ENCODE measurements at places on chromosomes 7 and 10.

DNA sequence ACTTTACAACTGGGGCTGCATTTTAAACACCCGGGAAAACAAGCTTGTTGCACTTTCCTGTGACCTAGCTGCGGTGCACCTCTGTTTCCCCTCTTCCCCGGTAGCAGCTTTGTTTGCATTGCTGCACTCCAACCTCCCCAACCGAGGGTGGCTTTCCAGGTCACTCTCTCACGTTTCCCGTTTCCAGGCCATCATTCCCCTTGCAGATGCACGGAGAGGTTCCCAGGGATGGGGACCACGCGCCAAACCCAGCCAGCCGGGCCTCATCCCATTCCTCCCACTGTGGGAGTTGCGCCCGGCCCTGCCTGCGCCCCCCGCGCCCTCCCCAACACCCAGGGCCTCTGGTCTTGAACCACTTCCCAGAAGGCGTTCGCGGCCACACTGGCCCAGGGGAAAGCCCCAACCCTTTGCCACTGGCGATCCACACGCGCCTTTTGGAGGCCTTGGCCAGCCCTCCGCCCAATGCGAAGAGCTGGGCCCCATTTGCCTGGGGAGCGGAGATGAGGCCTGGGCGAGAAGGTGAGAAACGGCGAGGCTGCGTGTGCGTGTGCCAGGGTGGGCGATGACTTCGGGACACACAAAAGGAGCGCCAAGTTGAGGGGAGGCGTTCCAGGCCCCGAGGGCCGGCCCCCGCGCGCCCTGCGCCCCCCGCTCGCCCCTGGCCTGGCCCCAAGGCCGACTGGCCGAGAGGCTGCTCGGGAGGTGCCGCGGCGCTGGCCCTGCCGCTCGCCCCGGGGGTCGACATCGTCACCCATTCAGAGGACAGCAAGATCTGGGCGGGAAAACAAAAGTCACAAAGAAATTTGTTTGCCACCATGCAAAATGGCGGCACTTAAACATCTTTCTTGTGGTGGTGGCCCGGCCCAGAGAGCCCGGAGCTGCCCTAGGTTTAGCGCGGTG is 15.9 kb downstream of the SKIDA1 start:
- no peak for DNase-seq

DNA sequence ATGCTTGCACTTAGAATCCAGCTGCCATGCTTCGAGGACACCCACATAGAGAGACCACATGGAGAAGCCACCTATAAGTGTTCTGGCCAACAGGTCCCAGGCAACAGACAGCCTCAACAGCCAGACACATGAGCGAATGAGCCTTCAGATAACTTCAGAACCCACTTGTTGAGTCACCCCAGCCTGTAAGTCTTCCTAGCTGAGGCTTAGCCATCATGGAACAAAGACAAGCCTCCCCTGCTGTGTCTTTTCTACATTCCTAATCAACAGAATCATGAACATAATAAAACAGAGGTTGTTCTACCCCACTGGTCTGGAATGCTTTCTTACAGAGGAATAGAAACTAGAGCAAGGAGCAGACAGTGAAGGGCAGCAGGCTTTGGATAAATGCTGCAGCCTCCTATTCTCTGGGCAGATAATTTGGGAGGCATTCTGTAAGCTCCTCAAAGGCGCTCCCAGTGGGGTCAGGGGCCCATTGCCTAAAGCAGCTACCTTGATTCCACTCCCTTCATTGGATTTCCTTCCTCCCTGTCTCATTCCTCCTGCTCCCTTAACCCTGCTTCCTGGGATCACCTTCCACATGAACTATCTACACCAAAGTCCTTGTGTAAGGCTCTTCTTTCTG is 4.6 kb downstream of the TLL2 start:
- peak; percentile 60 for DNase-seq

DNA sequence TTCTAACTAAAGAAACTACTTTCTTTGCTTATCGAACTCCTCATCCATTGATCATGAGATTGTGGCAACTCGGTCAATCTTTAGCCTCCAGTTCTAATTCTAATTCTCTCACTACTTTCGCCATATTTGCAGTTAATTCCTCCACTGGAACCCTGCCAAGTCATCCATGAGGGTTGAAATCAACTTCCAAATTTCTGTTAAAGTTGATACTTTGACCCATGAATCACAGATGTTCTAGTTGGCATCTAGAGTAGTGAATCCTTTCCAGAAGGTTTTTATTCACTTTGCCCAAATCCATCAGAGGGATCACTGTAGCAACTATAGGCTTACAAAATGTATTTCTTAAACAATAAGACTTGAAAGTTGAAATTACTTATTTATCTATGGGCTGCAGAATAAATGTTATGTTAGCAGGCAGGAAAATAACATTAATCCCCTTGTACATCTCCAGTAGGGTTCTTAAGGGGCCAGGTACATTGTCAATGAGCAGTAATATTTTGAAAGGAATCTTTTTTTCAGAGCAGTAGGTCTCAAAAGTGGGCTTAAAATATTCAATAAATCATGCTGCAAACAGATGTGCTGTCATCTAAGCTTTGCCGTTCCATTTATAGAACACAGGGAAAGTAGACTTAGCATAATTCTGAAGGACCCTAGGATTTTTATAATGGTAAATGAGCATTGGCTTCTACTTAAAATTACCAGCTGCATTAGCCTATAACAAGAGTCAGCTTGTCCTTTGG is 39.4 kb downstream of the CCDC71L start:
- DNase-seq = no peak

DNA sequence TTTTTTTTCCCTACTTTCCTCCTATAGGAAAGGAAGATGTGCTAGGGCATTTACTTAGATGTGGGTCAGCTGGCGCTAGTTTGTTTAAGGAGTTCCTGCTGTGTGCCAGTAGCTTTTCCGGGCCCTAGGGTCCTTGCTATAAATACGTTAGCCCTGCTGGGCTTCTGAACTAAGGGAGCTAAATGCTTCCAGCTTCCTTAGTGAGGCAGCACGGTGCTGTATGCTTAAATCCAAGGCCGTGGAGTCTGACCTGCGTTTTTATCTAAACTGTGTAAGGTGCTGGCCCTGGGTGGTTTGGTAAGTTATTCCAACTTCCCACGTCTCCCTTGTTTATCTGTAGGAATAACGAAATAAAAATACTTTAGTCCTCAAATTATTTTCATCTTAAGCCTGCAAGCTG is 594 bp downstream of the TDRD1 start:
- DNase-seq = no peak

GRCh38 chr7:98555403-98555802 is 61.7 kb upstream of the NPTX2 start:
- no peak for DNase-seq

- DNase-seq = no peak
Observed at GRCh38 chr10:1677307-1677939, 59.9 kb downstream of the ADARB2 start.

DNA sequence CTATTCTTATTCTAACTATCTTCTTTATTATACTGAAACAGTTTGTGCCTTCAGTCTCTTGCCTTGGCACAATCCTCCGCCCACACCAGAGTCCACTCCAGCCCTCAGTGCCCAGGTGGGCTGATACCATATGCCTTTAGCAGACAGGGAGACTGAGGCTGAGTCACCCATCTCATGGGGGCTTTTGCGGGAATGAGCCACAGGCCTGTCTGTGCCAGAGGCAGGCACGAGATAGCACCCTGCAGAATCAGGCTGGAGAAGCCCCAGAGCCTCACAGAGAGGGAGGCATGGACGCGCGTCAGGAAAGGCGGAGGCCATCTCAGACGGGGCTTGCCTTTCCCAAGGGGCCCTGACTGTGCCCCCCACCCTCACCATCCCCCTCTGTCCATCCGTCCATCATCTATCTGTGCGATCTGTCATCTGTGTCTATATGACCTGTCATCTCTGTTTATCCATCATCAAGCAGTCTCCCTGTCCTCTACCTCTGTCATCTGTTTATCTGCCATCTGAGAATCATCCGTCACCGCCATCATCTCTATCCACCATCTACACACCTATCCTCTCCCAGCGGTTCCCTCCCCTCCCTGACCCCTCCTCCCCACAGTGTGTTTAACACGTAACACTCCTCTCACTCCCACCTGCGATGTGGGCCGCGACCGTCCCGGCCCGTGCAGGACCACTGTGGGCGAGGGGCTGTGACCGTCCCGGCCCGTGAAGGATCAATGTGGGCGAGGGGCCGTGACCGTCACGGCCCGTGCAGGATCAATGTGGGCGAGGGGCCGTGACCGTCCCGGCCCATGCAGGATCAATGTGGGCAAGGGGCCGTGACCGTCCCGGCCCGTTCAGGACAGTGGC is 7.3 kb upstream of the ADAP1 start:
- DNase-seq = no peak

DNA sequence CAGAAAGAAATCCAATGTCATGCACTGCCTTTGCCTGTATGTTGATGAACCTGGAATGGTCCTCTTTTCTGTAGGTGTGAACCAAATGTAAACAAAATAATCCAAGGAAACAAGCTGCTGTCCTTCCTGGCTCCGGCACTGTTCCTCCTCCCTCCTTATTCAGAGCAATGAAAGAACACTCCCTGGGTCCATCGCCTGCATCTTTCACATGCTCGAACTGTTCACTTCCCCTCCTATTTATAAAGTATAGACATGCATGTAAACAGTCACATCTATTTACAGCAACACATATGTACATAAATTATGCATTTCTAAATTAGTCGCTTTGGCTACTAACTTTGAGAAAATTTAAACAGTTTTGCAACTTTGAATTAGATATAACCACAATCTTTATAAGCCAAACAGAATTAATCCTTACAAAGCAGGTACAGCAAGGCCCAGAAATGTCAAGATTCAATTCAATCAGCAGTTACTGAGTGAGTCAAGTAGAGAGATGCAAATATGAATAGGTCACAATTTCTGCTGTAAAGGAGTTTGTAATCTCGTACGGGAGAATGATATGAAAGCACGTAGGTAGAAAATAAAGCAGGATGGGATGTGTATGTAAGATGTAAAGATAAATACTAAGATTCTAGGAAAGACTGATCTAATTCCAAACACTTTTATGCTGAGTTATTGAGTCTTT is 162.6 kb downstream of the PIP4K2A start:
- DNase-seq = no peak

GRCh38 chr10:80462299-80462980 is 8.3 kb downstream of the TSPAN14 start:
- DNase-seq = no peak

DNA sequence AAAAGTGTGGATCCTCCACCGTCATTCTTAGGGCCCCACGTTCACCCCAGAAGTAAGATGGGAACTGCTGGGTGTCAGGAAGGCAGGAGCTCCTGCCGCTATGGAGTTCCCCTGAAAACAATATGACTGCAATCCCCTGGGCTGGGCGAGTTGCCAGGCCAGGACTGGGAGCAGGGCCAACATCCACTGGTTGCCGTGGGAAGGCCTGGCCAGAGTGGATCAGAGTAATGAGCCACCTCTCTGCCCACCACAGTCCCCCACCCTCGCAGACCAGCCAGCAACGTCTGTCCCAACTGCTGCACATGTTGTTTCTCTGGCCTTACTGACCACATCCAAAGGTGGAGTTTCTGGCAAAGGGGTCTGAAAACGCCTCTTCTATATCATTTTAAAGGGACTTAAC is 86.6 kb downstream of the STRA8 start:
- no peak for DNase-seq

DNA sequence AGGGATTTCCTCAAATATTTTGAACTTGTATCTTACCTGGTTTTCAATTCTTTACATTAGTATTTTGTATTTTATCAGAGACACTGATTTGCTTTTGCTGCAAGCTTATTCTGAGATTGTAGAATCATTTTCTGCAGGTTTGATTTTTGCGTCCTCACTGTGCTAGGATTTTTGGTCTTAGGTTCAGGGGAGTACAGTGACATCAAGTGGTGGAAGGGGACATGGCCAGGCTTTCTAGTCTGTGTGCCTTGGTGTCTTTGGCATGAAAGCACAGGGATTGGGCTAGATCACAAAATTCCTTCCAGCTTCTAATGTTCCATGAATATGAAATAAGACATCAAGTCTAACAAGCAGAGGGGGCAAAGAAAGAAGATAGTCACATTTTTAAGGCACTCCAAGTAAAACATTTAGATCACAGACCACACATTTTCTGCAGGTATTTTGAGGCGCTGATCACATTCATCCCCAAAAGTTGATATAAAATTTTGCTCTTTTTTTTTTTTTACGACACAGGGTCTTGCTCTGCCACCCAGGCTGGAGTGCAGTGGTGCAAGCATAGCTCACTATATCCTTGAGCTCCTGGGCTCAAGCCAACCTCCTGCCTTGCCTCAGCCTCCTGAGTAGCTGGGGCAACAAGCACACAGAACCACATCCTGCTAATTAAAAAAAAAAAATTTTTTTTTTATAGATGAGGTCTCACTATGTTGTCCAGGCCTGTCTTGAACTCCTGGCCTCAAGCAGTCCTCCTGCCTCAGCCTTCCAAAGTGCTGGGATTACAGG is 124.4 kb downstream of the PON1 start:
- DNase-seq = no peak

DNA sequence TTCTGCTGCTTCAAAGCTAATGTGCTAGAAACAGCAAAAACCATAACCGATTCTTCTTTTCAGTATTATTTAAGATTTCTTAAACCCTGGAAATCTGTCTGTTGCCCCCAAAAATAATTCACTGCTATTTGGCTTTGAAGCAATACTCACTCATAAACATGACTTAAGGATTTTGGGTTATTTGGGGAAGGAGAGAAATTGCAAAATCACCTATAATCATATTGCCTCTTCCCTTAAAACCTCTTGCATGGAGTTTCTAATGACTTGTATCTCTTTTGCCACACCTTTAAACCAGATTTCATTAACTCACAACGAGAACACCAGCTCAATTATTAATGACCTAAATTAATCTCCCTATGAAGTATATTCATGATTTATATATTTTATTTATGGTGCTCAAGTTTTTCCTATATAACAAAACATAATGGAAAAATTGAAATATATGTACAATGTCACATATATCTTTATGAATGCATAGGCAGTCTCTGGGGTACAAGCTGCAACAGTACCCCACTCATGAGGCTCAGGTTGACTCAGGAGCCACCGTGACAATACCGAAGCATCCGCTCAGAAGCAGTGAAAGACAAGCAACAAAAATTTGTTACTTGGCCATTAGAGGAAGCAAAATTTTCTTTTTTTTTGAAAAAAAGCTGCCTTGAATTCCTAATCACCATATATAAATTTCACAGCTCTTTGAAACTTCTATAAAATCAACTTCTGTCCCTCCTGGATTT is 3.0 kb downstream of the NAMPT start:
- no peak for DNase-seq

GRCh38 chr10:132637477-132638129 is 100.0 kb downstream of the INPP5A start:
- peak; percentile 53 for DNase-seq

GRCh38 chr10:48523820-48524758 is 80.8 kb downstream of the ARHGAP22 start:
- peak; percentile 61 for DNase-seq

DNA sequence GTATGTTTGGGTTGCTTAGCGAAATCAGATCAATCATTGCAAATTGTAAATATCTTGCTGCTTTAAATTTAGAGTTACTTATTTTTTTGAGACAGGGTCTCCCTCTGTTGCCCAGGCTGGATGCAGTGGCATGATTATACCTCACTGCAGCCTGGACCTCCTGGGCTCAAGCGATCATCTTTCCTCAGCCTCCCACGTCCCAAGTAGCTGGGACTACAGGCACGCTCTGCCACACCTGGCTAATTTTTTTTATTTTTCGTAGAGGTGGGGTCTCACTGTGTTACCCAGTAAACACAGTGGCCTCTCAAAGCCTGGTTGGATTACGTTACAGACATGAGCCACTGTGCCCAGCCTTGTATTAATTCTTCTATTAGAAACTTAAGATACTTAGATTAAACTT is 1.7 kb downstream of the VDAC2 start:
- no peak for DNase-seq
